ENCODE measurements at places on chromosomes 7 and 10. TPM values are rescaled to one million over a fixed set of nuclear protein-coding genes. Genes with fewer than 3 reads are reported as not detected.

Gene TMEM176B
- total RNA-seq = not detected

Gene NUTM2A
- total RNA-seq = not detected

Gene AMZ1
- total RNA-seq = 0.22 TPM

Gene OIT3
- total RNA-seq = under 0.01 TPM

Gene MDH2
- total RNA-seq = 42.7 TPM
